Right renal pelvis (tissue), 4 donors: ENCODE measurements at places on chromosomes 3 and 15. TPM values are rescaled to one million over a fixed set of nuclear protein-coding genes. Genes with fewer than 3 reads are reported as not detected.

- no peak for DNase-seq
These were observed 89.8 kb upstream of the RNF7 start for GRCh38 chr3:141648055-141648910.

DNA sequence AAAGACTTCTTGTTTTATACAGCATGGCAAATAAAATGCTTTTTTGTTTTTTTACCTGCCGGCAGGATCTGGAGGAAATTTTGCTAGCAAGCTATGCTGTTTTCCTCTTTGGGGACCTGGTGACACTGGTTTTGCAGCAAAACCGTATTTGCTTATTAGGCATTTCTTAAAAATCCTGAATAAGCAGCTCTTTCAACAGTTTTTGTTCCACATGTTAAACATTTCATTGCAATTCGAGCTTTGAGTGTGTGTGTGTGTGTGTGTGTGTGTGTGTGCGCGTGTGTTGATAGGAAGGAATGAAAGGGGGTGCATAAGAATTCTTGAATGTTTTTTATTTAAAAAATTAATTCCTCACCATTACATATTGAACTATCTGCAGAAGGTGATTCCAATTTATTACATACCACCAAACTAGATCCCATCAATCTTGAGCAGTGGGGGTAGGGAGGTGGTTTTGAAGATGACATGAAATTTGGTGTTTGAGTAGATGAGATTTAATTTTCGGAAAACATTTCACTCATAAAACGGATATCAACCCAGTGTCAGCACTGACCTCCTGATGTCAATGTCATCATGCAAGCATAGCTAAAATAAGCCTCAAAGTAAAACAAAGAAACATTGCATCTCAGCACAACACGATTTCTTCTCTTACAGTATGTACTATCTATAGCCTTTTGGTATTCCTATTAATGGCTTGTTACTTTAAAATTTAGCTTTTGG, 17.3 kb downstream of the ZBTB38 start:
- DNase-seq, result no peak

GXYLT2 gene
- polyA plus RNA-seq, result 15.2 TPM

CEP70 gene
- polyA plus RNA-seq, result 34.0 TPM

ANKDD1A gene
- polyA plus RNA-seq, result 6.8 TPM

DNA sequence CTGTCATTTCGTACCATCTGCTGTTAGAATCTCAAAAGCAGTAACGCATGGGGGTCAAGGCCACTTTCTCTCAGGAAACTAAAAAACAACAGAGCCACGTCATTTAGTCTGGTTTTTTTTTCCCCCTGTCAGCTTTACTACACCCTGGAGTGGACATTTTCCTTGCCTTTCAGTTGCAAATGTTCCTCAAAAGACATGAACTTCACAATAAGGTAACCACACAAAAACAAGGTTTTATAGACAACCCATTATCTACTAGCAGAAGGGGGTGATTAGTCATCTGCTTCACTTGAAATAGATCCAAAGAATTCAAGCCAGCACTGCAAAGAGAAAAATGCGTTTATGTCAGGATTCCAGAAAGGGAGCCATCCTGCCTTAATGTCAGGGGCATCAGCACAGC, 171.8 kb upstream of the CDIN1 start:
- no peak for DNase-seq

CELF6 gene
- 3.9 TPM for polyA plus RNA-seq

DNA sequence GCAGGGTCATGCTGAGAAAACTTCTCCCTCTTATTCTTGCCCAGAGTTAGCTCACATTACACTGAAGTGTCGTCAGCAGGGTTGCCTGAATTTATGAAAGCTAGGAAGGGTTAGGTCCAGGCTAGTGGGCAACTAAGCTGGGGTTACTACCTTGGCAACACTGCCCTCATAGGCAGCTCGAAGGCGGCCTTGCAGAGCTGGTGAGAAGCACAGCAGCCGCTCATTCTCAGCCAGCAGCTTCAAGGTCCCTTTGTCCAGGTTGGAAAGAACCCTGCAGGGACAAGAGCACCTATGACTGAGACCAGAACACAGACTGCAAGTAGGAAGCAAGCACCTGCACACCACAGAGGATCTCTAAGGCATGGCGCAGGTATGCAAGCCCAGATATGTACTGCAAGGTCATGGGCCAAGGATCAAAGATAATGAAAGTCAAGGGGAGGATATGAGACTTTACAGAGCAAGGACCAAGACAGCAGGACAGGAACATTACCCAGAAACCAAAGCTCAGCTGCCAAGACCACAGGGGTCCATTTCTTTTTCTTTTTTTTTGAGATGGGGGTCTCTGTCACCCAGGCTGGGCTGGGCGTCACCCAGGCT, 2.8 kb downstream of the CDAN1 start:
- no peak for DNase-seq

DNA sequence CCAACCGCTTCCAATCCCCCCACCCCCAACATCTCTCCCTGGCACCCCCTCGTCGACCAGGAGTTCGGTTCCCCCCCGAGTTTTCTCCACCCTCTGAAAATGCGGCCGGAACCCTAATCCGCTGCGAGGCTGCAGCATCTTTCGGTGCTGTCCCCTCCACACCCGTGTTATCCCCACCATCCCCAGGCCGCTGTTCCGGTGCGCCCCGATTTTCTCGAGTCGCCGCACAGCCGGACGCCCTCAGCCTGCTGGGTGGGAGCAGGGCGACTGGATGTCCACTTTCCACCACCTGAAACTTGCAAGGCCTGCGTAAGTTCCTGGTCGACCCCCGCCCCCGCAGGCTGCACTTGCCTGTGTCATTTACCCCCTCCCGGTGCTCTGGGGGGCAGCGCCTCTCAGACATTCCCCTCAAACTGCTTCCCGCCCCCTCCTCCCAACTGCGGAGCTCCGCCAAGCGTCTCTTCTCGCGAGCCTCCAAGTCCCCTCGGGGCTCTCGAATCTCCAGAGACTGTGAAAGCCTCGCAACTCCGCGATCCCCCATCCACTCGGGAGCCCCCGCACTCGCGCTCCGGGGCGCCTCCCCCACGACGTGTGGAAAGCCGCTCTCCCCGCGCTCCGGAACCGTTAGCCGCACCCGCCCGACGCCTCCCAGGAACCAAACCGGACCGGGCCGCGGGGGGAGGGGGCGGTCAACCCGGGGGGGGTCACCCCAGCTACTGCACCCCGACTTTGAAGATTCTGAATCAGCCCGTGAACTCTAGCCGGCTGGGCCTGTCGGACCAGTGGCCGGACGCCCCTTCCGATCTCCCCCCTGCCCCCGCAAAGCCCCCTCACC, 566 bp downstream of the ETV5 start:
- DNase-seq, result no peak

GRCh38 chr3:113441051-113441770, at the start of gene CFAP44:
Gene CFAP44 (minus strand): TSS chr3:113441493. CDS start chr3:113433664, 7,829 bp downstream.
- peak; percentile 57 for DNase-seq

DNA sequence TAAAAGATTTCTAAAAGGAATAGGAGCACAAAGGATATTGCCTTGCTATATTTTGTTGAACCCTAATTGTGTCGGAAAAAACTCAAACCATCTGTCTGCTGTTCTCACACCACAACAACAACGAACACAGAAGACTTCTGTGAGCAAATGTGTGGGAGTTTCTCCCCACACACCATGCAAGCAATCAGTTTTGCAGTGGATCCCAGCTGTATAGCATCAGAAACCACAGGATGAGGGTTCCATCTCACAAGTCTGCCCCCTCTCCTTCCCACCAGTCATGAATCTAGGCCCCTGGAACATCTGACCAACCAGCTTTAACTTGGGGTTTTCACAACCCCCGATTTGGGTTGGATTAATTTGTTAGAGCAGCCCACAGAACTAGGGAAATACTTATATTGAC, 91.3 kb upstream of the SLC4A7 start:
- DNase-seq, result no peak

DNA sequence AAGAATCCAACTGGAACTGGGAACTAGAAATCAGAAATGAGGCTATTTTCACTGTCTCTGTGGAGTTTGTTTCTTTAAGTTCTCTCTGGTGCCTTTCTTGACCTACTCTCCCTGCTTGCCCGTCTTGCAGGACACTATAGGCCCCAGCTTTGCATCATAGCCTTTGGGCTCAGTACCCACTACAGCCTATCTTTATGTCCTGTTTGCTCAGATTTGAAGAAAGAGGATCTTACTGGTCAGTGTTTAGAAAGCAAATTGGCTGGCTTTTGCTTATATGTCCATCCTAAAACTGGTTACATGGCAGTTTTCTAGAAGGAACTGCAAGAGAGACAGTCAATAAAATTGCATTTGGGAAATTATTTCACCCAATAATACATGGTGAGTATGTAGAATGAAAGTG, 231.8 kb upstream of the TBL1XR1 start:
- DNase-seq, result no peak

ZSCAN2 gene
- 28.1 TPM for polyA plus RNA-seq
